ENCODE measurements at places on chromosomes 5 and 9. TPM values are rescaled to one million over a fixed set of nuclear protein-coding genes. Genes with fewer than 3 reads are reported as not detected.
A peak's percentile ranks its signal among the peaks of the same experiment; 100 is the strongest.

- no peak for DNase-seq
Observed at GRCh38 chr5:145803112-145804004, 31.8 kb downstream of the PRELID2 start.

DNA sequence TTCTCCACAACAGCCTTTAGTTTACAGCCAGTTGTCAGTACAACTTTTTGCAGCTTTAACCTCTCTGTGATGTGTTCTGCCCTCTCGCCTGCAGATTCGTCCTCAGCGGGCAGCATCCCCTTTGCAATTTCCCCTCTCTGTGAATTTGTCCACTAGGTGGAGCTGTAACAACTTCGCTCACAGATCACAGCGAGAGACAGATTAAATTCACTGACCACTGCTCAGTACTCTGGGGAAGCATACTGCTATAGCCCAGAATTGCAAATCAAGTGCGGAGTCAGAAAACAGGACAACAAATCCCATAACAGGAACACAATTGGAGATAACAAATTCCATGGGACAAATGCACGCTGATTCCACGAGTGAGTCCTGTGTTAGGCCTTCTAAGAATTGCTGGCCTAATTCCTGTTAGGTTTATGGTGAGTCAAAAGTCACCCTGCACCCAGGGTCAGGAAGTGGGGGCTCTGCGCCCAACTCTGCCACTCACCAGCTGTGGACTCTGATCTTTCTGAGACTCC lies 2124.9 kb downstream of the MAT2B start:
- no peak for DNase-seq

NR5A1 gene
- total RNA-seq, result not detected

GRCh38 chr9:104868687-104869404 lies 59.1 kb downstream of the ABCA1 start:
- peak; percentile 79 for DNase-seq

GRCh38 chr5:173454736-173455598 lies 126.8 kb upstream of the STC2 start:
- DNase-seq, result no peak

GRCh38 chr9:137988051-137988450 lies 110.5 kb downstream of the CACNA1B start:
- DNase-seq, result peak; percentile 41

GRCh38 chr9:135773530-135774238 lies 71.7 kb downstream of the KCNT1 start:
- no peak for DNase-seq

DNA sequence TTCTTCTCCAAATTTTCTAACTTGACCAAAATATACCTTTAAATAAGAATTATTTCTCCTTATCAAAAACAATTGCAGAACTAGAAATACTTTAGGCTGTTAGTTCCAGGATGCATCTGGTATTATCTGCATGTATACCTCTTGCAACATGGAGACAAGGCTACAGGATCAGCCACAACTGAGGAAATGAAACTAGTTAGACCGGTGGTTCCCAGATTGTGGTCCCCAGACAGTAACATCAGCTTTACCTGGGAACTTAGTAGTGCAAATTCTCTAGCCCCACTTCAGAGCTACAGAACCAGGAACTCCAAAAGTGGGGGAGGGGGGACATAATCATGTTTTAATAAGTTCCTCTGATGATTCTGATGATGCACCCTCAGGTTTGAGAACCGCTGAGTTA lies 61.6 kb upstream of the C9orf72 start:
- no peak for DNase-seq

DNA sequence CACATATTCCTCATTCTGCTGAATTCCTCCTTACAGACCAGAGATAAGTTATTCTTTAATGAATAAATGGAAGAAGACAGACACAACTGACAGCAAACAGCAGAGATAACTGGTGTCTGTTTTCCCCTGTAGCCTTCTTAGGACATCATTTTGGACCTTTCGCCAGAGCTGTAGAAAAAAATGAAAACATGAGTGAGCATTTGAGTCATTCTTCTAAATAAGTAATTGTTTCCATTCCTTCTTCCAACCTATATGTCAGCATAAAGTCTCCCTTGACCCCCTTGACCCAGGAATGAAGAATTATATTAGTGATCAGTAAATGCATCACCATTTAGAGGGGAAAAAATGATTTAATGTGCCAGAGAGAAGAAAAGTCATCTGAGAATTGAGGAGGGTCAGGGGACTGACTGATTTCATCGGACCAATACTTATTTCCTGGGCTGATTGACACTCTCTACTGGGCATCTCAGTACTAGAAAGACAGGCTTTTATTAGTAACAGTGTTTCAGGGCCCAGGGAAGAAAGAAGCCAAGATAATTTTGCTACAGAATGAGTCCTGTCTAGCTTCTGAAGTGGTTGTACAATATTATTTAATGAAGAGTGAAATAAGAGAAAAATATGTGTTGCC lies 597.0 kb downstream of the PSAT1 start:
- no peak for DNase-seq

- no peak for DNase-seq
Observed at GRCh38 chr5:51159164-51159563, 224.1 kb upstream of the ISL1 start.
